ENCODE measurements at places on chromosomes 4 and X.

DNA sequence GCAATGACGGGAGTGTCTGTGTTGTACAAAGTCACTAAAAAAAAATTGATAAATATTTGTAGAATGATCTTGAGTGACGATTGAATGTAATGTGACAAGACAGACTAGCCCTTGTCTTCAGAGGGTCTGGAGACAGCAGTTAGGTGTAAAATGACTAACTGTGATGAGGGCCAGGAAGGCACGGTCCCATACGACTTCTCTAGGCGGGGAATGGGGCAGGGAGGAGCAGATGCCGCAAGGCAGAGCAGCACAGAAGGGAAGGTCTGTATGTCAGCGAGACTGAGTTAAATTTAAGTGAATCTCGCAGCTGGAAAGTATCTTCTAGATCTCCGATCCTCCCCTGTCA lies 405 bp downstream of the CENPE start:
- no peak for DNase-seq

DNA sequence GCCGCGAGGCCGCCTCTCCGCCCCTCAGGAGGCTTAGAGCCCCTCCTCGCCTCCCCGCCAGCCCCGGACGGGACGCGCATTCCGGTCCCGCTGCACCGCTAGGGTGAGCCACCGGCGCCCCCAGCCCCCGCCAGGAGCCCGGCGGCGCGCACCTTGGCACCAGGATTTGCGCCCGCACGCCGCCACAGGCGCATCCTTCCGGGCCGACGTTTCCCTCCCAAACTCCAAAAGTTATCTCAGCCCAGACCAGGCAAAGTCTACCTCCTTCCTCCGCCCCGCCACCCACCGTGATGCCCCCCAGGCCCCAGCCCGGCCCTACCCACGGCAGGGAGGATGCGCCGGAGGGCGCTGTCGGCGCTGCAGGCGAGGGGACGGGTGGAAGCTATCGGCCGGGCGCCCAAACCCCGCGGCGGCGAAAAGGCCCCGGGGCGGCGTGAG lies 538 bp downstream of the SCML2 start:
- DNase-seq, result no peak

- DNase-seq, result no peak
Measured at GRCh38 chrX:100710816-100711215, 21.1 kb downstream of the SYTL4 start.

DNA sequence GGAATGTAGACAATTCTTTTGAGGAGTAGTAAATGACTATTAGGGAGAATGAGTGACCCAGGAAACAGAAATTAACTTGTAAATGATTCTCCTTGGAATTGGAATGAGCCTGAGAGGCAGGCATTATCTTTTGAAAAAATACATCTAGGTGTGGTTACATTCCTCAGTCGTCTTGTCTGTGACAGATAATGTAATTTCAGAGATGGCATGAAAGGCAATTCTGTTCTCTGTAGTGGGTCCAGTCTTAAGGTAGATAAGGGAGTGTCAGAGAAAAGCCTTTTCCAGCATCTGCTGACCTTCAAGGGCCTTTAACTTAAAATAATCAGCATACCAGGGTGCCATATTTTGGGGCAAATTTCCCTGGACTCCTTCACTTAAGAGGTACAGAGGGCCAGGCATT lies 35.1 kb downstream of the HERC6 start:
- DNase-seq, result no peak

DNA sequence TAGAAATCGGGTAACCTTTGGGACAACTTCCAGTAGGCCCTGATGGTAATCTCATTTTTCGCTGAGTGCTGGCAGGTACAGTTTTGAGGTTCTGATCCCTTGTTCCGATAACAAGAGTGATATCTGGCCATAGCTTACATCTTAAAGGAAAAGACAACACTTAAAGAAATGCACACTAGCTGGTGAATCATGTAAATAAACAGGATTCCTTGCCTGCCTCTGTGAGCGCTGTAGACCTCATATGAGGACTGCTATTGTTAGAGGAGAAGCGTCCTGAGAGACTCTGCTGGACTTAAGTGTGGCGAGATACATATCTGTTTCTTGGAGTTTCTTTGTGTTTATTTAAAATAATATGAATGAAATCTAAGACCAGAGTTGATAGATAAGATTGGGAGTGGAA lies 149.3 kb upstream of the SLC4A4 start:
- no peak for DNase-seq

- no peak for DNase-seq
Measured at GRCh38 chrX:135481696-135482179, 38.7 kb upstream of the INTS6L start.

DNA sequence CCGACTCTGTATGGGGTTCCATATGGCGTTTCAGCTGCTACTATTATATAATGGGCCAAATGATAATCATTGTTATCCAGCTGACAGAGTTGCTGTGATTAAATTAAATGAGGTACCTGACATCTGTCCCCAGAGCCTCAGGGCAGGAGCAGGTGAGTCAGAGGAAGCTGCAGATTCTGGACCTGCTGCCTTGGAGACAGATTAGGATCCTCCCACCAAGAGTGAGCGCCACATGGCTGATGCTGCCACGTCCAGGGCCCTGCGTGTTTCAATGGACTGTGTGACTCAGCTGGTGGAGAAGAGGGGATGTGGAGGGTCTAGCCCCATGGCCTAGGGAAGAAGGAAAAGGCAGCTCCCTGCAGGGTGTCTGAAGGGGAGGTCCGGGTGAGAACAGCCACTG lies 28.3 kb upstream of the UXT start:
- no peak for DNase-seq

DNA sequence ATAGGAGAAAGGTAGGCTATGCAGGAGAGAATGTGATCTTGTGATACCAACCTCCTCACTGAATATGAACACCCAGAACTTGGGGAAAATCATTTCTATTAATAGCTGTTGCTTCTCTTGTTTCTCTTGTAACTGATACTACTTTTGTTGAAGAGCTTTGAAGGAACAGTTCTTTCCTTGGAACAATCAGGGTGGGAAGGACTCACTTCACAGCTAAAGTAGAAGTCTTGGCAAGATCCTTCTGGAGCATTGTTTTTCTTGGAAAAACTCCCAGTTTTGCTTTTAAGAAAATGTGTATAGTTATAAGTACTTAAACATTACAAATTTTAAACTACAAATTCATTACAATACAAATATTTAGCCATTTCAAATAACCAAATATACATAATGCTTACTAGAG lies 19.1 kb upstream of the XK start:
- DNase-seq, result no peak
